ENCODE measurements at places on chromosomes 5 and 9.

- no peak for DNase-seq
Measured at GRCh38 chr5:151862811-151863472, 61.7 kb downstream of the GLRA1 start.

DNA sequence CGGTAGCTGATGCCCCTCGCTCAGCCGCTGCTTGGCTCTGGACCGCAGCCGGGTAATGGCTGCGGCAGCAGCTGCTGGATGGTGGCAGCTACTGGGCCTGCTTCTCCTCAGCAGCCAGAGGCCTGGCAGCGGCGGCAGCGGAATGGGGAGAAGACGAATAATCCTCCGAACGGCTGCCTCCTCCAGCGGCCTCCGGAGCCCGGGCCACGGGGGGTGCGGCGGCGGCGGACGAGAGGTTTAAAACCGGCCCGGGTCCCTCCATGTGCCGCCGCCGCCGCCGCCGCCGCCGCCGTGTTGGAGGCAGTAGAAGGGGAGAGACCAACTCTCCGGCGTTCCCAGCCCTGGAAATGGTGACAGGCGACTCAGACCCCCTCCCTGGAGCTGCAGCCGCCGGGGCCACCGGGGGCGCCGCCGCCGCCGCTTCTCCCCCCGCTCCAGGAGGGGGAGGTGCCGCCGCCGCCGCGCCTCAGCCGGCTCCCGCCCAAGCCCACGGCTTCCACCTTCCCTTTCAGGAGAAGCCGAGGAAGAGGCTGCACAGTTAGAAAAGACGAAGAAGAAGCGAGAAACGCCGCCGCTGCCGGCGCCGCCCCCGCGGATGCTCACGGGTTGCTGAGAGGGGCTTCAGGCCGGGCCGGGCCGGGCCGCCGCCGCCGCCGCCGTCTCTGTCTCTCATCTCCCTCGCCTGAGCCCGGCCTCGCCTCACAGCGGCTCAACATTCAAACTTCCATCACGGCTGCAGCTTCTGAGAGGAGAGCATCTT is 118.4 kb upstream of the PRSS3 start:
- DNase-seq = peak; percentile 53

DNA sequence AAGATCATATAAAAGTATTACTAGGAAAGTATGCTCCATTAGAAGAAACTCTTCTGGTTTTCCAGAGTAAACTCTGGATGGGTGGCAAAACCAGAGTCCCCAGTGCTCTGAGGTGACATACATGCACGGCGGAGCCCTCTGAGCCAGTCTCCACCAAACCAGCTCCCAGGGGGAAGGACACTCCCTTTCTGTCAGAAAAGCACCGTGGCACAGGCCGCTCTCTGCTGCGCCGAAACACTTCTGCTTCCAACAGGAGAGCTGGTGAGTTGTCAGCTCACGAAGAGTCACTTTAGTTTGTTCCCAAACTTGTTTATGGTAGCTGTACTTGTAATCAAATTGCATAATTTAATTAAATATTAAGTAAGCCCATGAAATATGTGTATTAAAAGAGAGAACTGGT is 184.6 kb downstream of the CDK5RAP2 start:
- no peak for DNase-seq

GRCh38 chr5:95861864-95862561 is 39.5 kb upstream of the GLRX start:
- DNase-seq = no peak

- no peak for DNase-seq
Measured at GRCh38 chr5:157670662-157671591, at the start of gene C5orf52. Gene C5orf52 (plus strand): TSS chr5:157671533. CDS start chr5:157671615, 82 bp downstream.
